ENCODE measurements at places on chromosomes 4 and X.

GRCh38 chr4:143148521-143148920 is 36.2 kb upstream of the USP38 start:
- DNase-seq = no peak

GRCh38 chr4:184643731-184644130 is 5.5 kb downstream of the CASP3 start:
- no peak for DNase-seq

DNA sequence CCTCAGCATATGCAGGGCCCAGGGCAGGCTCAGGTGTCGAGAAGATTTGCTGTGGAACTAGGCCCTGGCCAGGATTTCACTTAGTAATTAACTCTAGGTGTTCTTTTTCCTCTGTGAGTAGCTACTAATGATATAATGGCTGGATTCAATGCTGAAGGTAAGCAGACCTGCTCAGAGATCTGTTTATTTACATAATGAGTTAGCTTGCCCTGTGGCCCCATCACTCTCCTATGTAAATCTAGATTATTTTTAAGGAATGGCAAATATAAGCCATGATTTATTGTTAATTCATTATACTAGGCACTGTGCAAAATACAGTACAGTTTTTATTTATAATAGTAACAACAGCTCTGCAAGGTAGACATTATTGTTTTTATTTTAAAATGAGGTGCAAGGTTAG is 117.2 kb downstream of the IRF2 start:
- DNase-seq = no peak

DNA sequence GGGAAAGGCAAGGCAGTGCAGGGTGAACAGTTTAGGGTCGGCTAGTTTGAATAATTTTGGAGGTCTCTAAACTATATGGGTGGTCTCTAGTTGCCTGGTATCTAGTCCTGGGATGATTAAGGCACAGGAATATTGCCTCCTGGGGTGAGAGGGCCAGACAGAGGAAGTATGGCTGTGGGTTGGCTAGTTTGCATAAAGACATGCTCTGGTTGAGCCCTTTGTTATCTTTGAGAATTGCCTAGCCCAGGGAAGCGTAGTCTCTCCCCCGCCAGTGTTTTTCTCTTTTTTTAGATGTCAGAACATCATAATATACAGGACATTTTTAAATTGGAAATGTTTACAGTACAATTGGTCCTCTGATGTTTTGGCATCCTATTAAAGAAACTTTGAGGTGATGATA is 163.5 kb downstream of the PWWP3B start:
- no peak for DNase-seq

- no peak for DNase-seq
These were observed 19.0 kb downstream of the SMPX start for GRCh38 chrX:21738950-21739287.

Data from stimulated activated CD4-positive, alpha-beta T cell treated with anti-CD3 and anti-CD28 coated beads, TNF-alpha, amount 100 ng/mL, for 1 hour (primary cell).